ENCODE measurements at places on chromosomes 13 and 19.

GRCh38 chr19:2181633-2181997, 17.9 kb downstream of the DOT1L start:
- no peak for DNase-seq

GRCh38 chr13:42883771-42884467, 102.5 kb downstream of the FAM216B start:
- DNase-seq, result peak; percentile 68

- no peak for DNase-seq
Measured at GRCh38 chr13:40631605-40632004, 34.8 kb downstream of the FOXO1 start.

- no peak for DNase-seq
Measured at GRCh38 chr13:64087624-64088023, 2672.0 kb upstream of the PCDH20 start.

DNA sequence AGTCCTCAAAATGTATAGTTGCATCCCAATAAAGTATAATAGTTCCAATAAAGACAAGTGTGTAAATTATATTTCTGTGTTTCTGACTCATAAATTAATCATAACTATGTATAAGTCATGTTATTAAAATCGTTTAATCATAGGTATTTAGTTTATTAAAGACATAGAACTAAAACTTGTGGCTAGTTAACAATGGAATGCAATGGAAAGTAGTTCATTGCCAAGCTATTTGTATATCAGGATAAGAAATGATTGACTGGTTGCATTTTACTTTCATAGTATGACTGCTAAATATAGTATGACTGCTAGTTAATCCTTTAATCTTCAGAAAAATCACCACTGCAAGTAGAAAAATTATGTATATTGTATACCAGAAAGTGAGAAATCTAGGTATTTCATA, 16.9 kb downstream of the COG3 start:
- DNase-seq, result no peak

GRCh38 chr13:26377038-26377437, 123.1 kb downstream of the CDK8 start:
- DNase-seq, result no peak

GRCh38 chr13:80306337-80306972, 34.5 kb downstream of the SPRY2 start:
- no peak for DNase-seq

- no peak for DNase-seq
Measured at GRCh38 chr19:3034656-3035541, 5.8 kb upstream of the TLE2 start.

DNA sequence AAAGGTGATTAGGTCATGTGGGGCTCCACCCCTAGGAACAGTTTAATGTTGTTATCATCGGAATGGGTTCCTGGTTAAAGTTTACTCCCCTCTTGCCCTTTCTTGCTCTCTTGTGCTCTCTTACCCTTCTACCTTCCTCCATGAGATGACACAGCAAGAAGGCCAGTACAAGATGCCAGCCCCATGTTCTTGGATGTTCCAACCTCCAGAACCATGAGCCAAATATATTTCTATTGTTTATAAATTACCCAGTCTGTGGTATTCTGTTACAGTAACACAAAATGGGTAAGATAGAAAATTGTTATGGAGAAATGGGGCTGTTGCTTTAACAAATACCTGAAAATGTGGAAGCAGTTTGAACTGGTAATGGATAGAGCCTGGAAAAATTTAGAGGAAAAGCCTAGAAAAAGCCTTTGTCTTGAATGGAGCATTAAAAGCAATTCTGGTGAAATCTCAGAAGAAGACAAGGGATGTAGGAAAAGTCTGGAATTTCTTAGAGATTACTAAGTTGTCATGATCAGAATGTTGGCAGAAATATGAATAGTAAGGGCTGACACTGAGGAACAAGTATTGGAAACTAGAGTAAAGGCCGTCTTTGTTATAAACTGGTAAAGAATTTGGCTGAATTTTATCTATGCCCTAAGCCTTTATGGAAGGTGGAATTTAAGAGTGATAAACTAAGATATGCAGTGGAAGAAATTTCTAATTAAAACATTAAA, 53.5 kb upstream of the TSC22D1 start:
- no peak for DNase-seq

DNA sequence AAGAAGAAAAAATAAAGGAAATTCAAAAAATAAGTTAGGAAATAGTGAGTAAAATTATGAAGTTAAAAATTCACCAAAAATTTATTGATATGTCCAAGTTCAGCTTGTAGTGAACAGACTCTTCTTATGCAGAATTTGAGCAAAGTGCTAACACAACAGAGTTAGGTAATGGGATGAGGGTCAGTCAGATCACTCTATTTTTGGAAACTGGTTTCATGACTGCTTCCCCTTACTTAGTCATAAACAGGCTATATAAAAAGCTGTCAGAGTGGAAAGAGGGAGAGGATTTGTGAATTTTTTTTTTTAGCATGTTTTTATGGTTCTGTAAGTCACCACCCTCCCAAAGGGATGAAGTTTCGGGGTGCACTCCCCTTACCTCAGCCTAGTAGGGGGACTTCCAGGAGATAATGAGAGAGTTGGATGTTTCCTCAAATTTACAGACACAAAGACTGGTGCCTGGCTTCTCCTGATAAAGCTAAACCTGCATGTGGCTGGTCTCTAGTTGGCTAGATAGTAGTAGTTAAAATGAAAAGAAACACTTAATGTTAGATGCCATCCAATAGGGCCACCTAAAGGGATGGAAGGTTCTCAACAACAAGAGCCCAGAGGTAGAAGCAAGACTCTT, 4.5 kb downstream of the CPB2 start:
- DNase-seq, result no peak

- DNase-seq, result no peak
Measured at GRCh38 chr13:51325837-51326236, 13.7 kb upstream of the SERPINE3 start.

- no peak for DNase-seq
Measured at GRCh38 chr13:40433577-40433976, 232.9 kb downstream of the FOXO1 start.

DNA sequence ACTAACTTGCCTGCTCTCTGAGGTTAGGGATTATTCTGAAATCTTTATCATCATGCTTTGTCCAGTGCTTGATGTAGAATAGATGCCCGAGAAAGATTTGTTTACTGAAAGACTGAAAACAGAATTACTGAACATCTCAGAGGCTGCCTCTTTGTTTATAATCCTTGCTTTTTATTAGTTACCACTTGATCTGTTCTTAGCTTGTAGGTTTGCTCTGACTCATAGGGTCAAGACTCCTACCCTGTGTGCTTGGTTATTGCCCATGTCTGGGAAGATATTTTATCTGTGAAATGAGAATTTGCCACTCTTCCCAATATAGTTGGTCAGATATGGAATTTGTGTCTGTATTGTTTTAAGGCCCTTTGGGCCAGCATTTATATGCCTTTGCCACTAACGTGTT, 675.3 kb downstream of the DIAPH3 start:
- DNase-seq, result no peak

- DNase-seq, result no peak
Measured at GRCh38 chr13:51067210-51067701, 43.8 kb downstream of the C13orf42 start.

DNA sequence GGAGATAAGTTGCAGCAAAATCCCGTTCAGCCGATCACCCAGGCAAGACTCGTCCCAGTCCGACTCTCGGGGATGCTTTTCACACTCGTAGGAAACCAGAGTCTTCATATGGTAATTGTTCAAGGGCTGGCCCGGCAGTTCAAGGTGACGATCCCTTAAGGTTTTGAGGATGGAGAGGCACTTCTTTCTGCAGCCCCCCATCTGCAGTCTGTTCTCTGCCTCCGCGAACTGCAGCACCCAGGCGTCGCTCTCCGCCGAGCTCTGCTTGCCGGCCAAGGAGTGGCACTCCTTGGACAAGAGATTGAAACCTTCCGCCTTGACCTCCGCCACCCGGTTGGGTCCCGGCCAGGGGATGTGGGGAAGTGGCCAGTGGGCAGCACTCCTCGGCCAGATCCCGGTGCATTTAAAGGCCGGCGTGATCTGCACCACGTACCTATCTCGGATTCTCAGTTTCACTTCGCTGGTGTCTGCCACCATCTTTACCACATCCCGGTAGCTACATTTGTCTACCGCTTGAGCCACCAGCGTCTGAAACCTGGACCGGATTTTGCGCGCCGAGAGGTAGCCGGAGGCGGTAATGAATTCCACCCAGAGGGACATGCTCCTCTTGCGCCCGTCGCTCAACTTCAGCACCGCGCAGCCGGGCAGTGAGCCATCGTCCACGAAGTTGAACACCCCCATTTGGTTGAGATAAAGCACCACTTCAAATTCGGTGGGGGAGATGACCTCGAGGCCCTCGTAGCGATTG, 1.1 kb downstream of the MAB21L1 start:
- no peak for DNase-seq

- DNase-seq, result peak; percentile 46
Measured at GRCh38 chr19:28737021-28737895, 475.7 kb downstream of the UQCRFS1 start.

DNA sequence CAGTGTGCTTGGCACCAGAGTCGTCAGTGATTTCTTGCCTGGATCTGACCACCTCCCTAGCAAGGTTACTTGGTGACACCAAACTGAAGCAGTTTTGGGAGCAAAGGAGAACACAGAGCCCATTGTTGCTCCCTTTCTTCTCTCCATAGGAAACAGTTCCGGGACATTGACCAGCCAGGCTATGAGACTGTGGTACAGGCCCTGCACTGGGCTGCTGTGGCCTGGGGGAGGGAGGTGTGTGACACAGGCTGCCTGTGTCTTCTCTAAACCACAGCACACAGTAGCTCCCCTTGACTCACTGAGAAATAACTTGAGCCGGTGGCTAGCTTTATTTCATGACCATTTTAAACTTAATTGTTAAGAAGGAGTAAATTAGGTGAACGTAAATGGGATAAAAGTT, 214.8 kb upstream of the UBL3 start:
- DNase-seq, result no peak

DNA sequence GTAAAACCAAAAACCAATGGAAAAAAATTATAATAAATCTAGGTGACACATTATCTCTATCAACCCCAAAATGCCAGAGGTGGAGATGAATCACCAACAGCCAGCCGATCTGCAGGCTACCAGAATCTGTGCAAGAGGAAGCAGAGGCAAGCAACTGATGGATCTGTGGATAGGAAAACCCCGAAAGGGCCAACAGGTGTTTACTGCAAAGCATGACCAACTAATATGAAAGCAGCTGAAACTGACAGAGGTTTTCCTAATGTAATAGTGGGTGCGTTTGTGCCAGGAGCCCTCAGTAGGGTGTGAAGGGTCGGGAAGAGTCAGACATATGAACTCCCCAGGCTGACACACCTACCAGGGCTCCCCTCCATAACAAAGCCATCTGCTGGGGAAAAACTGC, 554.6 kb downstream of the RFC3 start:
- DNase-seq, result no peak

- DNase-seq, result no peak
Measured at GRCh38 chr13:62643007-62643483, 1227.4 kb upstream of the PCDH20 start.

DNA sequence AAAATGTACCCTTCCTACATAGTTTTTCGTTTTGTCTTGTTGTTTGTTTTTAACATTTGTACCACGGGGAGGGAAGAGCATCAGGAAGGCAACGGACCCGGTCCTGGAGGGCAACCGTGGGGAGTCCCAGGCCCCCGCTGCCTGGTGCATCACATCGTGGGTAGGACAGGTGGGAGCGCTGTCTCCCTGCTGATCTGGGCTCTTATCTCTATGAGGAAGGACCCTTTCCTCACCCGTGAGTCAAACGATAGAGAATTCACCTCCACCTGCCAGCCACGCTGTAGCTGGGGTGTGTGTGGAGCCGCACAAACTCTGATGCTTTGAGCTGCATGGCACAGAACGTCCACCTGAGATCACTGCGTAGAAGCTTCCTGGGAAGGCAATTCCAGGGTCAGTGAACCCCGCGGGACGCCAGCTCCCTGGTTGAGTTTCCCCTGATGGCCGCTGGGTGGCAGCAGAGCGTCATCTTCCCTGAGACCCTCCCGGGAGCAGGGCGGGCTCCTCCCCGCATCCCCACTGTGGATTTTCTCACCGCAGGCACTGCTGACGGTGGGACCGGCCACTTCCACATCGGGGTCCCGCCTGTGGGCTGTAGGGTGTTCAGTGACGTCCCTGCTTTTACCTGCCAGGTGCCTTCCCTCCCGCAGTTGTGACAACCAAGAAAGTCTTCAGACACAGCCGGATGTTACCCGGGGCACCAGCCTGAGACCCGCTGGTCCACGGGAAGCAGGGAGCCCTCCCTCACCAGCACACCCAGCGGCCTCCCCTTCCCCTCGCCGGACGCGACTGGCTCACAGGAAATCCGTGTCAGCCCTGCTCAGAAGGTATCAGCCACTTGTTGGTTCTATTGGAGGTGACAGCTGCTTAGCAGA, 54.7 kb downstream of the ZNF787 start:
- DNase-seq, result no peak

GRCh38 chr13:19927117-19927748, 31.3 kb upstream of the ZMYM2 start:
- DNase-seq, result peak; percentile 31

DNA sequence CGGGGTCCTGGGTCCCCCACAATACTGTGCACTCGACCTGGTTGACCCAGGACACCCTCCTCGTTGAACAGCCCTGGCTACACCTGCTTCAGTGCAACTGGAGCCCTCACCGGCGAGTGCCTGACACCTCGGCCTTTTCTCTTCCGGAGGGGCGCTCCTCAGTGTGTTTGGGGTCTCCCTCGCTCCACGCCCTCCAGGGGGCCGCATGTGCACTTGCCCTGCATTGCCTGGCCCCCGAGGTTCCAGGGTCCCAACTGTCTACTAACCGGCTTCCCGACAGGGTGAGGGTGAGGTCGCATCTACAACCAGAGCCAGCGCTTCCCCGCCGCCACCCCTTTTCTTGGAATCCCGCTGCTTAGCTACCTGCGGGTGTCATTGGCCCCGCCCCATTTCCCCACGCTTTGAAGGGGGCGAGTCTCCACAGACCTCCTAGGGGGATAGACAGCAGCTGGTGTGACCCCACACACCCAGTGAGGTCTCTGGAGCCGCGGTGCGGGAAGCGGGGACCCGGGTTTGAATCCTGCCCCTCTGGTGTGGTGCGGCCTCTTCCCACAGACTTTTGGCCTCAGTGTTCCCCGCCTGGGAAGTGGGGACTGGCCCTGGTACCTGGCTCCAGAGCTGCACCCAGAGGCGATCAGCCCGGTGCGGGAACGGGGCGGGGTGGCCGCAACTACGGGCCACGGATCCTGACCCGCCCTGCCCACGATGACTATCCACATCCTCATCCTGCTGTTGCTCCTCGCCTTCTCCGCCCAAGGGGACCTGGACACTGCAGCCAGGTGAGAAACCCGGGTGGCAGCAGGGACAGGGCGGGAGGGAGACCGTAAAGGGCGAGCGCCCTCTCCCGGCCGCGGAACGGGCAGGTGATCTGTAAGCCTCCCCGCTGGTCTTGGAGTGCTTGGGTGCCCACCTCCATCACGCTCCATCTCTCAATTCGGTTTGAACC, at the start of gene ADM5:
TSS of gene ADM5 (plus strand) at position 462 of the 946 bp plus-strand sequence. CDS start at position 706, 244 bp downstream.
- no peak for DNase-seq

GRCh38 chr13:98944336-98944735, 33.5 kb downstream of the DOCK9 start:
- DNase-seq, result no peak

DNA sequence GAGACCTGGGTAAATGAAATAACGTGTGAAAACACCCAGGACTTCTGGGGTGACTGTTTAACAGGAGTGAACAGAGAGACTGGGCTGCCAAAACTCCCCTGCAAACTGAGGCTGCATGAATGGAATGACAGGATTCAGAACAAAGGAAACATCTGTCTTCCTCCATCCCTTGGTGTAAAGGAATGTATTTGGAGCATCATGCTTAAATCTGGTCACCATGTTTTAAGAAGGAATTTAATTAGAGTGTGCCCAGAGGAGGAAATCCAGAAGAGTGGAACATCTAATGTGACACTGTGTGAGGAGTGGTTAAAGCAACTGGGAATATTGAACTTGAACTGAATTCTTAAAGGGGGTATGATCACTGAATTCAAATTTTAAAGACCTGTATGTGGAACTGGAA, 437.2 kb downstream of the LIG4 start:
- DNase-seq, result no peak

- no peak for DNase-seq
Measured at GRCh38 chr13:85497652-85498051, 301.6 kb downstream of the SLITRK6 start.
